ENCODE measurements at places on chromosomes 12 and 14. TPM values are rescaled to one million over a fixed set of nuclear protein-coding genes. Genes with fewer than 3 reads are reported as not detected.

Gene LIN7A
- not detected for total RNA-seq

Gene FLRT2
- not detected for total RNA-seq

Gene PRKD1
- total RNA-seq: 3.3 TPM

Gene SLC6A12
- total RNA-seq: not detected

Gene FOXN4
- not detected for total RNA-seq

Gene NTN4
- total RNA-seq: not detected

Gene C3AR1
- total RNA-seq: 0.15 TPM

Gene TAS2R20
- total RNA-seq: 3.4 TPM

Data from B cell (primary cell).